ENCODE measurements at places on chromosomes 5 and 9.

DNA sequence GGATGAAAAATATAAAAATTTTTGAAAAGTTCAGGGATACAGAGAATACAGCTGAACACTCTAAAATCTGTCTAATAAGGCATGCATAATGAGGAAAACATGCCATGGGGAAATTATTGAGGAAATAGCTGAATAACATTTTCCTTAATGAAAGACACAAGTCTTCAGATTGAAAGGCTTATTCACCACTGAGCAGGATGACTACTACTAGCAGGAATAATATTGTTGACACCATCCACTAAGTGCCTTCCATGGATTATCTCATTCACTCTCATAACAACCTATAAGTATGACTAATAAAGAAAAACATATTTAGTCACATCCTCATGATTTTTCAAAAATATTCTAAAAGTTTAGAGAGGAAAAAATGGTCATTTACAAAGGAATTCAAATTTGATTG is 96.7 kb upstream of the FER start:
- no peak for DNase-seq

- no peak for DNase-seq
These were observed 297.5 kb upstream of the COX7C start for GRCh38 chr5:86320266-86320665.

GRCh38 chr9:131868766-131869165 is 128.9 kb upstream of the RAPGEF1 start:
- DNase-seq = no peak

GRCh38 chr9:87599901-87600610 is 102.4 kb downstream of the DAPK1 start:
- DNase-seq = no peak

GRCh38 chr5:11319836-11320580 is 559.0 kb upstream of the DAP start:
- no peak for DNase-seq

GRCh38 chr9:136083558-136084062 is 11.5 kb downstream of the NACC2 start:
- DNase-seq = no peak

- DNase-seq = no peak
These were observed 67.9 kb downstream of the OSMR start for GRCh38 chr5:38913714-38914113.

DNA sequence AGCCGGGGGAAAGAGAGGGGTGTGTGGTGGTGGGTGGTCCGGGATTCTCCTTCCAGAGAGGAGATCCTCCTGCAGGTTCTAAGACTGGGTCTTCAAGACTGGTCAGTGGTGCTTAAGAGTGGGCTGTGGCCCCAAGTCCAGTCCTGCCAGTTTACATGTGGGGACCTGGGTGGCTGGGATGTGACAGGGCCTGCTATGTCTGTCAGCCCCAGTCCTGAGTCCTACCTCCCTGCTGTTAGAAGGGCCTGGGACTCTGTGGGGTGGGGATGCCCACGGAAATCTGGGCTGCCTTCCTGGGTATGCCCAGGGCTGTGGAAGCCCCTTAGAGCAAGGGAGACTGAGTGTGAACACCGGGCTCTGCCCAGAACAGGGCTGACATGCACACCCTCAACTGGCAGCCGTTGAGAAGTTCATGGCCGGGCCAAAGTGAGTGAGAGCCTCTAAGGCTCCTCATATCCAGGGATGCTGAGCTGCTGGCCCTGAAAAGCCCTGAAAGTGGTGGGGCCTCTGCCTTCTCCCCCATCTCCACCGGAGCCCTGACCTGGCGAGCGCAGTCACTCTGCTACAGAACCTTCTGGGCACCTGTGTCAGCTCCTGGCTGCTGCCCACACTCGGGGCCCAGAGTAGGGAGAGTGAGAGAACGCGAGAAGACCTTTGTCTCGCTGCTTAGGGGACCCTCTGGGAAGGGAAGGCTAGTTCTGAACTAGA is 1.7 kb downstream of the PHF2 start:
- DNase-seq = no peak

DNA sequence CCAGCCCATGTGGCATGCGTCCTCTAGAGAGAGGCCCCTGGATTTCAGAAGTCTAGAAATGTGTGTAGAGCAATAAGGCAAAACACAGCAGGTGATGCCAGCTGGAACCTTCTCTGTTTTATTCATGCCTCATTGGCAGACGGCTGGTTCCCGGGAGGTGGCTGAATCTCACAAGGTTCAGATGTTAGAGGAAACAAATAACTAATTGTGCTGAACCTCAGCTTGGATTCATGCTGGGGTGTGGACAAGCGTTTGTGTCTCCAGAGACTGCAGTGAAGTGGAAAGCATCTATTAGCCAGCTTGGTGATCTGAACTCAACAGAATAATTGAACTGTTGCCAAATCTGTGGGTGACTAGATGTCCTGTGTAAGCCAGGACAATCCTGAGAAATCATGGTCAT is 131.1 kb upstream of the NR4A3 start:
- no peak for DNase-seq

GRCh38 chr5:33964132-33964700 is 20.3 kb downstream of the SLC45A2 start:
- no peak for DNase-seq

- no peak for DNase-seq
These were observed 3.9 kb downstream of the MXD3 start for GRCh38 chr5:177307544-177308363.

DNA sequence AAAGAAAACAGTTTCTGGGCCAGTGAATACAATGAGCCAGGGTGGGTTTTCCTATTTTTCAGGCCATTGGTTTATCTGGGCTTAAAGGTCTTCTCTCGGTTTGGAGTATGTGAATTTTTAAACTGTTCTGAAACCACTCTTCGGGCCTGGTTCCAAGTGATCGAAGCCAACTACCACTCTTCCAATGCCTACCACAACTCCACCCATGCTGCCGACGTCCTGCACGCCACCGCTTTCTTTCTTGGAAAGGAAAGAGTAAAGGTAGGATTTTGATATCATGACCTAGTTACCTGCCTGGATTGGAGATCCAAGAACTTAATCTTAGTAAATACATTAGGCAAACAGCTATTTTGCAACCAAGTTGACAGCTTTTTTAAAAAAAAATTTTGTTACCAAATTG is 79.1 kb downstream of the WDR41 start:
- no peak for DNase-seq

- no peak for DNase-seq
These were observed 49.8 kb downstream of the JADE2 start for GRCh38 chr5:134575316-134575715.

DNA sequence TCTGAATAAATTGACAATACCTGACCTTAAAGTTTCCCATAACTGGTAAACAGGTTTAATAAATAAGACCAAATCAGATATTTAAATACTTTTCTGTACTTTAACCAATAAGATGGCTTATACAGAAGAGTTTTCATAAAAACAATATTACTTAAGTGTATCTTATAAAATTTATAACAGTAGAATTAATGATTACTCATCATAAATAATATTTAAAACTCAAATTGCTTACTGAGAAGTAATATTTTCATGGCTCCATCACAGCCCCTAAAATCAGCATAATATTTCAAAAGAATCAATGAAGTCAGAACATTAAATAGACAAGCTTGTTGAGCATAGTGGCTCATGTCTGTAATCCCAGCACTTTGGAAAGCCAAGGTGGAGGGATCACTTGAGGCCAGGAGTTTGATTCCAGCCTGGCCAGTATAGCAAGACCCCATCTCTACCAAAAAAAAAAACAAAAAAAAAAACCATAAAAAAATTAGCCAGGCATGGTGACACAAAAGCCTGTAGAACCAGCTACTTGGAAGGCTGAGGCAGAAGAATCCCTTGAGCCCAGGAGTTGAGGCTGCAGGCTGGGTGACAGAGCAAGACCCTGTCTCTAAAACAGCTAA is 23.5 kb downstream of the HOMER1 start:
- no peak for DNase-seq

GRCh38 chr9:21381448-21382339 is 3.5 kb downstream of the IFNA2 start:
- no peak for DNase-seq

- DNase-seq = no peak
These were observed 40.0 kb downstream of the PAPPA start for GRCh38 chr9:116193636-116194035.

GRCh38 chr9:75039801-75040200 is 11.7 kb upstream of the CARNMT1 start:
- DNase-seq = no peak

DNA sequence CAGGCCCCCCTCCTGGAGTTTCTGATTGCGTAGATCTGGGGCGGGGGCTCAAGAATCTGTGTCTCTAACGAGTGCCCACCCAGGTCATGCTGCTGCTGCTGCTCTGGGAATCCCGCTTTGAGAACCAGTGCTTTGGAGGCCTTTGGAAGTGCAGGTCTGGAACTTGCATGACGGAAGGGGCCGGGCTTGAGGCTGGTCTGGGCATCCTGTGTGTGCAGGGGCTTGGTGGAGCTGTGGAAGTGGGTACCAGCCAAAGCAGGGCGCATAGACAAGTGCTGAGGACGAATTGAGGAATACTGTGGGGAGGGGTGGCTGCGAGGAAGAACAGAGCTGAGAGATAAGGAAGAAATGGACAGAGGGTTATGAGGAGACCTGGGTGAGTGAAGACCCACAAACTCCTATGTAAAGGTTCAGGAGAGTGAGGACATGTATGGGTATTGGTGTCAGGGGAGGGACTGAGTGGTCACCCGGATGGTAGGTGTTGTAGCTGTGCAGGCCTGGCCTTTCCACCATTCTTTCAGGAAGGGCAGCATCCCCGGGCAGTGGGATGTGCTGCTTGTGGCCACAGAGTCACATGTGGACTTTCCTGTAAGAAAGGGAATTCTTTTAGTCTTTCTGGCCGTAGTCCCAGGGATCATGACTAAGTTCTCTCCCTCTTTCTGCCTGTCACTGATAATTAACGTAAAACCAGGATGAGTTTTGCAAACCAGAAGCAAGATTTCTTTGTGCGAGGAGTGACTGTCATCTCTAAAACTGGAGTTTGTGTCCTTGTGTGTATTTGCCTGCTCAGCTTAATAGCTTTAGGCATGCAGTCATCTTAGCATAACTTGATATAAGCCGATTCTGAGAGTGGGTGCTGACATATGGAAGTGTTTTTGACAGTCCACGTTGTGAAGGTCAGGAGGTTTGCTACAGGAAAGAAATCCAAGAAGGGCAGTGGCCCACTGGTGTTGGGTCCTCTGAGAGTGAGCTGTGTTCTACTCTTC is 43.3 kb upstream of the TJP2 start:
- no peak for DNase-seq

- DNase-seq = no peak
These were observed 30.8 kb downstream of the SLC6A3 start for GRCh38 chr5:1414311-1415058.

- no peak for DNase-seq
These were observed 500.0 kb upstream of the C9orf72 start for GRCh38 chr9:28073270-28073669.

- no peak for DNase-seq
These were observed 592.6 kb upstream of the ADAMTS16 start for GRCh38 chr5:4547547-4547946.

- no peak for DNase-seq
These were observed 25.7 kb downstream of the SLC1A1 start for GRCh38 chr9:4515958-4516375.
